ENCODE measurements at places on chromosomes 7 and 10.
A peak's percentile ranks its signal among the peaks of the same experiment; 100 is the strongest.

GRCh38 chr10:69089638-69090599, 2.0 kb downstream of the SRGN start:
- DNase-seq: peak; percentile 60

GRCh38 chr7:47307311-47307710, 274.6 kb downstream of the TNS3 start:
- DNase-seq: no peak

GRCh38 chr7:139825666-139826290, 3.3 kb upstream of the TBXAS1 start:
- DNase-seq: no peak

DNA sequence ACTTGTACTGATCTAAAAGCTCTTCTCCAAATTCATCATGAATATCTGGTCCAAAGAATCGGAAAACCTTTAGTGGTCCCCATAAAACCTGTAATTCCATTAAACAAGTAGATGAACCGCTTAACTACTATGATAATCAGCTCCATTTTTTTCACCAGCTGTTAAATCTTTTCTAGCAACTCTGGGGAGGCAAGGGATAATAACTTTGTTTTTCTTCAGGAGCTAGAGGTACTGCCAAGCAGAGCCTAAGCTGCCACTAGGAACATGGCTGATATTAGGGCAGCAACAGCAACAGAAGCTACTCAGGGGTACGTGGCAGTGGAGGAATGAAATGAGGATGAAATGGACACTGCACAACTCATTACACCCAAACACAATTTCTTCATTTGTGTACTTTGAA, 138.0 kb downstream of the SRPK2 start:
- no peak for DNase-seq

GRCh38 chr7:138608275-138608674, 92.9 kb downstream of the SVOPL start:
- no peak for DNase-seq

- no peak for DNase-seq
Observed at GRCh38 chr10:73131301-73131700, 21.0 kb downstream of the NUDT13 start.

DNA sequence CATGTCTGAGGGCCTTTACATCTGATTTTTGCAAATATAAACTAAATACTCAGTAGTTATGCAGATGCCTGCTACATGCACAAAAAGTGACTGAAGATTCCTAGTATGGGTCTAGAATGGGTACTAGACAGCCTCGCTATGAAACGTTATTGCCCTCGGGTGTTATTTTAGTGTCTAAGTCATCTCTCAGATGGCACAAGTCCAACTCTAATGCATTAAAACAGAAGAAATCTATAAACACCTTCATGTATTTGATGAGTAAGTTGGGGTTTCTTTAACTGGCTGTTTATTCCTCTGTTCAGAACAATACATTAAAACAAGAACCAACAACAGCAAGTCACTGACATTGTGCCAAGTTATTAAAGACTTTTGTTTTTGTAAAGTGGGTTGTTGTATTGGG, 41.6 kb downstream of the TEX36 start:
- DNase-seq: no peak

DNA sequence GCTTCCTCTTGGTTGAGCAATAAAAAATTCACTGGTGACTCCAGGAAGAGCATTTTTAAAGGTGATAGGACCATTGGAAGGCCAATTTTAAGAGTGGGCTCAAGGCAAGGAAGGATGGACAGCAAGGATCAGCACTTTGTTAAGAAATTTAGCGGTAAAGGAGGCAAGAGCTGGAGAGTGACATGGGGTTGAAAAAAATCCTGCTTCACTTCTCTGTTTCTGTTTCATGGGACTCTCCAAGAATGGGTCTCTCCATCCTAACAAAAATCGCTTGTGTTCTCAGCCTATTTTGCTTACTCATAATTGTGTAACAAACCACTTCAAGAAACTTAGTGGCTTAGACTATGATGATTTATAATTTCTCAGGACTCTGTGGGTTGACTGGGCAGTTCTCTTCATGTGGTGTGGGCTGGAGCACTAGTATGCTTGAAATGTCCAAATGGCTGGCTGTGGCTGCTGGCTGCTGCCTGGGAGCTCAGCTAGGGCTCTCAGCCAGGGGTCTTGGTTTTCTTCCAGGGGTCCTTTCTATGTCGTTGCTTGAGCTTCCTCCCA, 59.8 kb upstream of the ZNRF2 start:
- DNase-seq: no peak

DNA sequence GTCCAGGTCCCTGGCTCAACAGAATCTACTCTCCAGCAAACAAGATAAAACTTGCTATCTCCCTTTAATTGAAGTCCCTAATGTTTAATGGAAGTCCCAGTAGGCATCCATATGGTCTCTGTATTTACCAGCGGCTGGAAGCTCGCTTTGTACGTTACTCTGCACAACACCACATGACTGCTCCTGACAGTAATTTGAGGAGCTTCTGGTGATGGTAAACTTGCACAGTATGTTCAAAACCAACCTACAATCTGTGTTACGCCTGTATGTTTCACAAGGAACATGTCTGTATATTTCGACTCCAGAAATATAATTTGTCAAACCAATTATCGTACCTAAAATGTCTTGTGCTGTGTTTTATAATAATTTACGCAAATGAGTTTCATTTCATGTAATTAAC, 4.4 kb upstream of the TECPR1 start:
- DNase-seq: no peak

GRCh38 chr7:115722302-115722977, 308.1 kb downstream of the TFEC start:
- no peak for DNase-seq

GRCh38 chr10:68109331-68109730, at the start of gene MYPN:
MYPN (plus strand) TSS chr10:68109488; CDS start chr10:68121439, 11,951 bp downstream.
- no peak for DNase-seq

DNA sequence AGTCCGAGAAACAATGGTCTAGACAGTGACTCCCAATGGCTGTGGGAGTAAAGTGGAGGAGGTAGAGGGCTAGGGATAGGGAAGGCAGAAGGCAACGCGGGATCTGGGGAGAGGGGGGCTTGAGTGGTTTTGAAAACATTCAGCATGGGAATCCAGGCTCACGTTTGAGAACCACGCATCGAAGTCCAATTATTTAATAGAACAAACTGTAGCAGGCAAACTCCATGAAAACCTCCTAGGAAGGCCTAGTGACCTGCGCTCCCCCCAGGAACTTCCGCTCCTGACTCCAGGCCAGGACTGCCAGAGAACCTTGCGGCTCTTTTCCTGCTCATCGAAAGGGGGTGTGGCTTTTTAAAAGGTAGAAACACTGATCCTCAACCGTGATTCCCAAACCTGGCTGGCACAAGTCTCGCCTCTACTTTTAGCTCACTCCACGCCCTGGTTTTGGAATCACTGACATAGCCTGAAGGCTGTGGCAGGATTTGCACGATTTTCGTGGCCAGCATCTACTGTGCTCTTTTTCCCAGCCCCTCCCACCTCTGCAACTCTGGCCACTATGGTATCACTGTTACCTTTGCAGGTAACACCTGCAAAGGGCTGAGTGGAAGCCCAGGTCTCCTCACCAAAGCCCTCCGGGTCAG, 43.4 kb downstream of the MYOF start:
- DNase-seq: no peak

- DNase-seq: no peak
Observed at GRCh38 chr7:157224627-157225026, 85.9 kb downstream of the UBE3C start.

DNA sequence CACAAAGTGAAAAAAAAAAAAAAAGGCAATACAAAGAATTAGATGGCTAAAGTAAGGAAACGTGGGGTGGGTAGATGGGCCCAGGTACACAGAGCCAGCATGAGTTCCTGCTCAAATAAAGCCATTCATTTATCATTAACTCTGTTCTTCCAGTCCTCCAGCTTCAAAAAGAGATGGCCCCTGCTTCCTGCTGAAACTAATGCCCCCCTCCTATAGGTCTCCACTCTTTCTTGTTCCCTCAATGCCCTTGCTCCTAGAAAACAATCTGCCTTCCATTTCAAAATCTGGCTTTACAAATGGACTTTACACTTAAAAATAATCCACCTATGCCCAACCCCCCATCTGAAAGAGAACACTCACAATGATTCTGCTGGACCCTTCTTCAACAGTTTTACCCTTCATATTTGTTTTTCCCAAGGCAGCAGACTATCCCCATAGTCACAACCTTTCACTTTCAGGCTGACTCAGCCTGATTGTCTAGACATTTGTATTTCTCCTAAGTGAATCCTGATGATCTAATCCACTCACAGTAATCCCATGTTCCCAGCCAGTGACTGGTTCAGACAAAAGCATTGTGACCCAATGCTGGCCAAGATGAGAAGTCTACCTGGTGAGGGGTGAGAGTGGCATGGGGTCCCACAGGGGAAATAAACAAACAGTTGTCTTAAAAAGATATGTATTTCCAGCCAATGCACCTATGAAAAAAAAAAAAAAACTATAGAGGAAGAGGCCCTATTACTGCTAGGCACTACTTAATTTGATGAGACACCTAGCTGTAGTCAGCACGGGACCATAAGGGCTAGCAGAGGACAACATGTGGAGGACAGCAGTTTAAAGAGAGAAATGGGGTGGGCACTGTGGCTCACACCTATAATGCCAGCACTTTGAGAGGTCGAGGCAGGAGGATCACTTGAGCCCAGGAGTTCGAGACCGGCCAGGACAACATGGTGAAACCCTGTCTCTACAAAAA, 74.6 kb upstream of the GRID1 start:
- no peak for DNase-seq

DNA sequence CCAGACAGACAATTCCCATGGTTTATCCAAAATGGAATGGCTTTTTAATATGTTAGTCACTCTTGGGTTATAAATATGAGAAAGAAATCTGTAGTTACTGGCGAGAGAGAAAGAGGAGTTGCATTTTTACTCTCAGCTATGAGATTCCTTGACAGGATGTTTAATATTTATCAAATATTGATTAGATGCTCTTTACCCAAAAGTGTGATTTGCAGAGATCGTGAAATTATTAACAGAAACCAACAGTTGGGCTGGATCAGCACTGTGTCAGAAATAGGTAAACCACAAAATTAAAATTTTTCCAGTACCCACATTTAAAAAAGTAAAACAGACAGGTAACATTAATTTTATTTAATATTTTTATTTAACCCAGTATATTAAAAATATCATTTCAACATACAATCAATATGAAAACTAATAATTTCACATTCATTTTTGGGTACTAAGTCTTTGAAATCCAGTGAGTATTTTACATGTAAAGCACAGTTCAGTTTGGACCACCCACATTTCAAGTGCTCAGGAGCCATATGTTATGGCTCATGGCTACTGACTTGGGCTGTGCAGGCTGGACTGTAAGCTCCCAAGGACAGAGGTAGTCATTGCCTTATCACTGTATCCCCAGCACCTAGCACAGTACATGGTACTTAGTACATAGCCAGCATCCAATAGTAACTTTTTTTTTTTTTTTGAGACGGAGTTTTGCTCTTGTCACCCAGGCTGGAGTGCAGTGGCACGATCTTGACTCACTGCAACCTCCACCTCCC, 42.5 kb downstream of the KLHDC10 start:
- no peak for DNase-seq

DNA sequence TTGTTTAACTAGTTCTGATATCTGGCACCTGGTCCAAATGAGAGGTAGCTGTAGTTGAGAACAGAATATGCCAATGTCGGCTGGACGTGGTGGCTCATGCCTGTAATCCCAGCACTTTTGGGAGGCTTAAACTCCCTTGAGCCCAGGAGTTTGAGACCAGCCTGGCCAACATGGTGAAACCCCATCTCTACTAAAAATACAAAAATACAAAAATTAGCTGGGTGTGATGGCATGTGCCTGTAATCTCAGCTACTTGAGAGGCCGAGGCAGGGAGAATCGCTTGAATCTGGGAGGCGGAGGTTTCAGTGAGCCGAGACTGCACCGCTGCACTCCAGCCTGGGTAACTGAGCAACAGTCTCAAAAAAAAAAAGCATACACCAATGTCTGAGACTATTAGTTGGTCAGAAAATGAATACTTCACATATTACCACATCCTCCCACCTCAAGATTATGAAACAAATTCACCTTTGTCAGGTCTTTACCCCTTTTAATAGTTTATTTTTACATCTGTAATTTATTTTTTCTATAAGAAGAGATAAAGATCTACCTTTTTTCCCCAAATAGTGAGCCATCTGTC, 38.8 kb downstream of the EPC1 start:
- DNase-seq: no peak

DNA sequence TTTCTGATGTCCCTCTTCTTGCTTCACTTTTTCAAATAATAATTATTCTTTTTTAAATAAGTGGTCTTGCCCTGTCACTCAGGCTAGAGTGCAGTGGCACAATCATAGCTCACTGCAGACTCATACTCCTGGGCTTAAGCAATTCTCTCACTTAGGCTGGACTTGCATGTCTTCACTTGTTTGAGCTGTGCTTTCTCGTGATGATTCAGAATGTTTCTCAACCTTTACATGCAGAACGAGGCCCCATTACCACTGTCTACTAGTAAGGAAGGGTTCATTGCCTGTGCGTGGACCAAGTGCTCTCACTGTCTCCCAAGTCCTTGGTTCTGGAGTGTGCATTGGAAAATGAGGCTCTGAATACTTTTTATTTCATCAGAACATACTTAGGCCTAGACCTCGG, 468.6 kb upstream of the COBL start:
- no peak for DNase-seq

DNA sequence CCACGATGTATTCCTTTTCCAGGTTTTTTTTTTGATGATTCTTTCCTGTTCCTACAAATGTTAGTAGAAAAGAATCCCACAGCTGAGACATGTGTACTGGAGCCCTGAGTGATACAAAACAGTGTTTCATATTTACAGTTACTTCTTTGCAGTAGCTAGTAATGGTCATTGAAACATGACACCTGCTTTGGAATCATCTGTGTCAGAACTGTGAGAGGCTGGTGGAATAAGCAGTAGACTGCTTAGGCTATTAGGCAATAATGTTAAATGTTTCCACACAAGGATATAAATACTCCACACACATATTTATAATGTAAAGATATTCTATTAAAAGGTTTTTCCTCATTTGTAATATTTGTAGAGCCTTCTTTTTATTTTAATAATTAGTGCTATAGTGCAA, 394.0 kb downstream of the THSD7A start:
- no peak for DNase-seq

DNA sequence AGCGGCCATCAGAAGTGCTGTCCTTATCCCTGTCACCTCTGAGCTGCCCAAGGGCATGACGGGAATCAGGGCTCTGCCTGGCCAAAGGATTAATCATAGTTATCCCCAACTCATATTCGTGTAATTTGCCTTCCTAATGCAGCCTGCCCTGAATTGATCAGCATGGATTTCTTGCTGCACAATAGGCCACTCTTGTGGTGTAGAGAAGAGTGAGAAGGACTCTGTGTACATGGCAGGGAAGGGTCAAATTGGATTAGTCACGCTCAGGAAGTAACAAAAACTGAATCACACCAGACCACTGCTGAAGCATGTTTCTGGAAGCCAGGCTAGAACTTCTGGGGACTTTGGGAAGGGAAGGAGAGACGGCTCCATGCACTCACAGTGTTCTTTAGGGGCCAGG, 227.0 kb downstream of the BUB3 start:
- DNase-seq: no peak

GRCh38 chr7:23285657-23286646, 13.2 kb upstream of the MALSU1 start:
- no peak for DNase-seq

GRCh38 chr7:40301486-40302068, 166.8 kb downstream of the SUGCT start:
- DNase-seq: no peak

GRCh38 chr10:83612050-83612449, 527.3 kb upstream of the GHITM start:
- no peak for DNase-seq

GRCh38 chr7:19930051-19930450, 156.6 kb upstream of the TMEM196 start:
- no peak for DNase-seq

GRCh38 chr10:103021150-103021899, 103.2 kb downstream of the CNNM2 start:
- no peak for DNase-seq

All from stimulated activated CD8-positive, alpha-beta memory T cell treated with anti-CD3 and anti-CD28 coated beads, Interleukin-15, amount 100 ng/mL, for 4 hours (primary cell).